Stimulated activated CD4-positive, alpha-beta T cell treated with anti-CD3 and anti-CD28 coated beads, TNF-alpha, amount 100 ng/mL, for 4 hours (primary cell): ENCODE measurements at places on chromosomes 2 and 18.
A peak's percentile ranks its signal among the peaks of the same experiment; 100 is the strongest.

DNA sequence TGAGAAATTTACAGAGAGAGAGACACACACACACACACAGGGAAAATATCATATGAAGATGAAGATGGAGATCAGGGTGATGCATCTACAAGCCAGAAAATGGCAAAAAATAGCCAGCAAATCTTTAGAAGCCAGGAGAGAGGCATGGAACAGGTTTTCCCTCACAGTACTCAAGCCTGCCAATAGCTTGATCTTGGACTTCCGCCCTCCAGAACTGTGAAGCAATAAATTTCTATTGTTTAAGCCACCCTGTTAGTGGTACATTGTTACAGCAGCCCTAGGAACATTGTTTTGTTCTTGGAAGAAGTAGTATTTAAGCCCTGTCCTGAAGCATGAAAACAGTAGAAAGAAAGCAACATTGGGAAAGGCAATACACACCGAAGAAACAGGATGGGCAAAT is 292.0 kb upstream of the LRP1B start:
- no peak for DNase-seq

DNA sequence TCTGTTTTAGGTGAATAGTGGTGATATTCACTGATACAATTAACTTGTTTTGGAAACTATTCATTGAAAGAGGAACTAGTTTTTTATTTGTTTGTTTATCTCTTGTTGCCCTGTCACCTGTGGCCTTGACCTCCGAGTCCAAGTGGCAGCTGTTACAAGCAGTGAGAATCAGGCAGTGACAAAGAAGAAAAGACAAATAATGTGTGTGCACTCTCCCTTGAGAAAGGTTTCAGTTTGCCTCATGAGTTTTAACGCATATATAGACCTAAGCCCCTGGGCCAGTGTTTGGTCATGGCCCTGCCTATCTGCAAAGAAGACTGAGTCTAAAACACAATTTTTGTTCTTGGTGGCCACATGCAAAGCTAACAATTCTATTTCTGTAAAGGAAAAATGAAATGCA is 15.3 kb downstream of the KYNU start:
- DNase-seq, result no peak

DNA sequence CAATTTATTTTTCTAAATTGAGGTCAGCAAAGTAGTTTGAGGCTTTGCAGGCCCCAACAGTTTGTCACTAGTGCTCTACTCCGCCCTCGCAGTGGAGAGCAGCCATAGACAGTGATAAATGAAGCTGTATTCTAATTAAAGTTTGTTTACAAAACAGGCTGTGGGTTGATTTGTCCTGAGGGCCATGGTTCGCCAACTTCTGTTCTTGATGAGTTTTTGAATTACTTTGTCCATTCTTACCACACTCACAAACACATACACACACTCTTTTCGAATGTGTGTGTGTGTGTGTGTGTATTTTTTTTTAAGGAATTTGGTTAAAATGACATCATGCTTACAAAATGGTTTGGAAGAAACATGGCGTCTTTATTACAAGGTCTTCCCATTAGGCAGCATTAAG is 68.6 kb downstream of the MTCL1 start:
- no peak for DNase-seq

DNA sequence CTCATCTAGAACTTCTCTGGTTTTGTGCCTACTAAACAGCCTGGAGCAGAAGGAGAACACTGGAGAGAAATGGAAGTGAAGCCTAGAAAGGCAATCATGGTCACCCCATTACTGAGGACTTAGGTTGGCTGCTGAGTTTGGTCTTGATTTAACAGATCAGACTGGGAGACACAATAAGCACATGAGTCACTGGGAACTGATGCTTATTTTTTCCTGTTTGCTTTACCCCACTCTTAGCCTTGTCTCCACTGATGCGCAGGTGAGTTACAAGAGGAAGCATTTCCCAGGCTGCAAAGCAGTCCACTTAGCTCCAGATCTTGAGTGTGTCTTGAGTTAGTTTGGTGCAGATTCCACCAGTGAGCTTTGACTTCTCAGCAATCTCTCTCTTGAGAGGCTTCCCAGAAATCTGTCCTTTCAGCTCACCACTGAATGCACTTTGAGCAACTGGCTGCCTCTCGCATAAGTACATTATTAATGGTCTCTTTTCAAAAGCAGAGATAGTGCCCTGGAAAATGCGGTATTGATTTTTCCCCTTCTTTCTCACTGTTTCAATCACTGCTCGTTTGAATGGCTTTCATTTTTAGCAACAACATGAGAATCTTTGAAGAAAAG is 390.2 kb upstream of the SETBP1 start:
- no peak for DNase-seq

DNA sequence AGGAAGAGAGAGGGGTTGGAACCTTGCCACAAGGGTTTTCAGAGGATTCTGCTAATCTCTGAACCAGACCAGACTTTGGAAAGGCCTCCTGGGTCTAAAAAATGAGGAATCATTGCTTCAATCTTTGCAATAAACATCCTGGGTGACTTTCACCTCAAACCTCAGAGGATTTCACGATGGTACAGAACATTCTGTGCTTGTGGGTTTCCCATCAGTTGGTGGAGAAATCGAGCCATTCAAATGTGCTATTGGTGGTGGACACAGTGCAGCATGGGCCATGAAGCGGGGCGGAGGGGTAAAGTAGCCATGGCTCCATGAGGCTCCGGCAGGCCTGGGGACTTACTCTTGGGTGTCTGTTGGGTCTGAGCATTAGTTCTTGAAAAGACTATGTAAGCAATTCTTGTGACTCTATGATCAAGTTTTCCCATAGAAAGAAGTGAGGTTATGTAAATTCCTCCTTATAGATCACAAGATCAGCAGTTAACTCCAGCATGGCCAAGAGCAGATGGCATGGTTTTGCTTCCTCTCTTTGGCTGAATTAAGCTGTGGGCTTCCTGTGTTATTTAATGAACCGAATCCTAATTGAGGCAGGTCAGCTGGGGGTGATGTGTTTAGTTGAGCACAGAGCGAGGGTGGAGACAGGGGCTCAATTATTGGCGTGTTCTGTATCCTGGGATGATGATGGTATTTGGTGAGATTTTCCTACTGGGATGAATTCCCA is 1.9 kb upstream of the IL1R2 start:
- DNase-seq, result no peak

DNA sequence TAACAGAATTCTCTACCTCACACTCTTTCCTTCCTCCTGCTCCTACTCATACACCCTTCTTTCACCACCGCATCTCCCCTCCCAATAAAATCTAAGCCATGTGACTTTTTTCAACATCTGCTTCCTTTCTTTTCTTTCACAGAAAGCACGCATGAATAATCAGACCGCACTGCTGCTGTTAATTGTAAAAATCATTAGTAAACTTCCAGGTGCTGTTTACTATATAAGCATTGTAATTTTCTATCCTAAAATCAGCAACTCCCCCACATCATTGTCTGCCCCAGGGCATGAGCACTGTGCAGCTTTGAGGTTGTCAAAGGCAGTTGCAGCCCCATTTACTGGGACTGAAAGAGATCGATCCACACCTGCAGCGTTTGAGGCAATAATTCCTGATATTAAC is 782.6 kb upstream of the ID2 start:
- no peak for DNase-seq

DNA sequence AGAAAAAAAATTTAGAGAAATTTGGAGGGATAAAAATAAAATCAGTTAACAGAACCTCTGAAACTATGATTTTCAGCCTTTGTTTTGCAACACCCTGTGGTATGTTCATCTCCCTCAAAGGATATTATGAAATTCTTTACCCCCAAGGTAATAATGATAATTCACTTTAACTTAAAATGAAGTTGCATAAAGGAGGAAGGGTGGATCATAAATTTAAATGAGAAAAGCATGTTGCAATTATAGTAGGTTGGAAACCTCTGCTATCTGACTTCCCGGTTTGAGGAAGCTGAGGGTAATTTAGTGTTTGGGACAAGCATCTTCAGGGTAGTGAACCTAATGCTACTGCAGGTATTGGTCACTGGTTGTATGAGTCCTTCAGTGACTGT is 102.9 kb downstream of the BABAM2 start:
- DNase-seq, result no peak

DNA sequence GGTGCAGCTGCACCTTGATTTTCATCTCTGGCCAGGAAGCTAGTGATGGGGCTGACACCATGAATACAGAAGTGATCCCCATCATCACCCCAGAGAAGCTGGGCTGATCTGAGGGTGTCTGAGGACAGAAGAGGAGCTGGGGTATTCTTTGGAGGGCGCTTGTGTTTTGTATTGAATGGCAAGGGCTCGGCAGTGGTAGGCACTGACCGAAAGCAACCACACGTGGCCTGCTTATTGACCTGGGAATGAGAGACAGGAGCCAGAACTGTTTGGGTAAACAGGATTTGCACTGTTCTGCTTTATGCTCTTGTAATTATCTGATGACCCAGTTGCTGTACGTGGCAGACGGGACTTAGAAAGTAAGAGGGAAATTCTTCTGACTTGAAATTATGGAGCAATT is 62.6 kb upstream of the RPL31 start:
- DNase-seq, result no peak

- no peak for DNase-seq
Observed at GRCh38 chr2:225040142-225040541, 2.1 kb downstream of the DOCK10 start.

DNA sequence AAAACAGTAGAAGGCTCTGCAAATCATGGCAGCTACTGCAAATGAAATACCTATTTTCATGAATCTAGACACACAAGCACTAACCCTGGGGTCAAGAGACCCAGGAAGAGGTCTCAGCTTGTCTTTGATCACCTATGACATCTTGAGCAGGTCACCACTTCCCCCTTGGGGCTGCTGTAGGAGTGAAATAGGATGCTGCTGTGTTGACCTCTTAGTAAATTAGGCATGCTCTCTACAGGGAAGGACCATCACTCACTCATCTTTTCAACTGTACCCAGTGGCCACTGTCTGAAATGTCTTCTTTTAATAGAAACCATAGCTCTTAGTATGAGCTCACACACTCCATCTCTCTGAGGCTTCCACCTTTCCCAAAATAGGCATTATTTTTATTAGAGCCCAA is 83.8 kb downstream of the NCK2 start:
- no peak for DNase-seq

- no peak for DNase-seq
Observed at GRCh38 chr2:189798312-189799029, 14.2 kb downstream of the PMS1 start.

- DNase-seq, result peak; percentile 19
Observed at GRCh38 chr18:77650799-77651385, 401.2 kb downstream of the GALR1 start.

- DNase-seq, result no peak
Observed at GRCh38 chr18:50507120-50507590, 52.7 kb upstream of the MAPK4 start.

GRCh38 chr2:230713331-230714135 is 891 bp downstream of the CAB39 start:
- peak; percentile 27 for DNase-seq

- DNase-seq, result no peak
Observed at GRCh38 chr2:71787476-71788185, 334.3 kb downstream of the DYSF start.

- DNase-seq, result no peak
Observed at GRCh38 chr18:7642331-7642890, 75.3 kb downstream of the PTPRM start.

DNA sequence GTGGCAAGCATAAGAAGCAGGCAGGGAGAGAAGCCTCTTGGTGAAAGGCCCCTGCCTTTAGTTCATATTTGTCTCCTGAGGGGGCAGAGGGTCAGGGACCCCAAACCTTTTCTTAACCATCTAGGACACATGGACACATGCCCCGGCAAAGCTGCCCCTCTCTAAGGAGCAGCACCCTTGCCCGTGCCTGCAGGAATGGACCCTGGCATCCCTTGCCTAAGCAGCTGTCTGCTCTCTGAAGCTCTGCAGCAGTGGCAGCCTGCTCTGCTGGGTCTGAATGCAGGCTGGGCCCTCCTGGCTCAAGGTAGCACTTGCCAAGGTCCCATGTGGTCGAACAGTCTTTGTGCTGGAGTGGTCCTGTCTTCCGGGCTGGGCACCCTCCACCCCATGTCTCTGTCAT is 174.4 kb downstream of the CELF4 start:
- DNase-seq, result no peak

DNA sequence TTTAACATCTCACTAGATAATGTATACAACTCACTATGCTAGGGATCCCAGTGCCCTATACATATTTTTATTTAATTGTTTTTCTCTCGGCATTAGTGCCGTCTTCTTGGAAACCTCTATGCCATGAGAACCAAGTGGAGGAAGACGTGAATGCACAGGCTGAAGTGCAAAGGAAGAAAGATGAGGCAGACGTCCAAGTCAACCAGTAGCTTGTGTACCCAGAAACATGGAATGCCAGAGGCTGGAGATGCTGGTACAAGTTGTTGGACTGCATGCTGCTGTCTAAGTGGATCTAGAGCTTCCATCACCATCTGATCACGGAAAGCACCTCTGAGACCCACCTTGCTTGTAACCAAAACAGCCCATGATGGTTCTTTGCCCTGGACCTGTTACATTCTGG is 12.5 kb upstream of the GEMIN6 start:
- DNase-seq, result no peak

GRCh38 chr2:239202343-239202742 is 198.5 kb downstream of the HDAC4 start:
- no peak for DNase-seq

GRCh38 chr2:55490554-55490953 is 29.0 kb upstream of the CFAP36 start:
- no peak for DNase-seq

DNA sequence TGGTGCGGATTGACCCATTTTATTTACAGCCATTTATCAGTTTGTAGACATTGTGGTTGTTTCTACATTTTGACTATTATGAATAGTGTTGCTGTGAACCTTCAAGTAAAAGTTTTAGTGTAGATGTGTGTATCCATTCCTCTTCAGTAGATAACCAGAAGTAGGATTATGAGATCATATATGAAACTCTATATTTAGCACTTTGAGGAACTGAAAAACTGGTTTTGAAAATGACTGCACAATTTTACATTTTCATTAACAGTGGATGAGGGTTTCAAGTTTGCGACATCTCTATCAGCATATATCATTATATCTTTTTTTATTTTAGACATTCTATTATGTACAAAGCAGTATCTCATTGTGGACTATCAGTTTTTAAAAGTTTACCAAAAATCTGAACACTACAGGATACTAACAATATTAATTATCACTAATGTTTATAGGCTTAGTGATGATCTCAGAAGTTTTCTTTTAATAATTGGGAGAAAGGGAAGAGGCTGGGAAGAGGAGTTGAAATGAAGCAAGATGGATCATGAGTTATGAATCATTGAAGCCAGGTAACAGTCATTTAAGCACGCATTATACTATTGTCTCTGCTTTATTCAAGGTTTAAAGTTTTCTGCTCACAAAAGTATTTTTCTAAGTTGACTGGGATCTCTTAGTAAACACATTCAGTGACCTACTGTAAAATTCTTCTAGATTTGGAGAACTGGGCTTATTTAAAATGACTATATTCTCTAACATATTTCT is 329.0 kb upstream of the LRATD1 start:
- DNase-seq, result no peak
